ENCODE measurements at places on chromosomes 6 and 20. TPM values are rescaled to one million over a fixed set of nuclear protein-coding genes. Genes with fewer than 3 reads are reported as not detected.

Gene PTCRA
- total RNA-seq: not detected

Gene OPRL1
- total RNA-seq: 2.4 TPM

Gene GINS1
- 4.5 TPM for total RNA-seq

Gene FAM217A
- total RNA-seq: not detected

Gene ALDH5A1
- total RNA-seq: 1.9 TPM

Gene RTF2
- 71.4 TPM for total RNA-seq

Gene PDYN
- not detected for total RNA-seq

Gene PRKN
- 1.1 TPM for total RNA-seq

Gene ESR1
- 1.8 TPM for total RNA-seq

Gene LCA5
- total RNA-seq: 6.1 TPM

Gene TRIM10
- not detected for total RNA-seq

Gene CTAGE9
- not detected for total RNA-seq

Gene TDRD6
- 0.13 TPM for total RNA-seq

Gene GGTLC1
- not detected for total RNA-seq

Gene RIPOR3
- total RNA-seq: 0.33 TPM

Gene OPN5
- not detected for total RNA-seq

Gene RNF5
- 20.5 TPM for total RNA-seq

Gene MCHR2
- not detected for total RNA-seq

Gene COL9A3
- 0.39 TPM for total RNA-seq

Gene BTBD3
- total RNA-seq: 15.2 TPM

Gene DEFB118
- total RNA-seq: not detected

Gene TCP11
- total RNA-seq: 0.07 TPM

Gene ID4
- 19.0 TPM for total RNA-seq

Gene MYL9
- 54.0 TPM for total RNA-seq

Gene ADTRP
- total RNA-seq: 9.0 TPM

Gene F13A1
- total RNA-seq: not detected

Gene MMP24
- total RNA-seq: 0.98 TPM

Gene RAB44
- 0.03 TPM for total RNA-seq

Gene ARFGEF3
- 1.0 TPM for total RNA-seq

Gene SLC22A7
- total RNA-seq: not detected

Gene SMOC2
- total RNA-seq: 0.13 TPM

Gene C20orf141
- total RNA-seq: not detected

Gene PRSS16
- 0.33 TPM for total RNA-seq

Gene EYS
- under 0.01 TPM for total RNA-seq

Gene PRND
- not detected for total RNA-seq

Gene ADGRF5
- 39.0 TPM for total RNA-seq

Gene IPCEF1
- total RNA-seq: 0.07 TPM

Gene DCDC2
- total RNA-seq: 0.03 TPM

Gene RNF39
- total RNA-seq: 0.07 TPM

Gene PBOV1
- total RNA-seq: not detected

Gene PACSIN1
- not detected for total RNA-seq

Gene ACOT8
- 32.1 TPM for total RNA-seq

Gene HTR1E
- not detected for total RNA-seq

Gene CNBD2
- 1.5 TPM for total RNA-seq

Gene GTSF1L
- total RNA-seq: not detected

Gene REPS1
- total RNA-seq: 22.7 TPM

Gene NKX2-4
- not detected for total RNA-seq

Gene SOBP
- total RNA-seq: 14.6 TPM

Gene PRICKLE4
- total RNA-seq: 0.36 TPM

Gene HLA-DRB1
- 1.3 TPM for total RNA-seq

Gene SNX21
- 64.4 TPM for total RNA-seq

Gene TRIM40
- not detected for total RNA-seq

Gene ME1
- total RNA-seq: 32.6 TPM
